ENCODE measurements at places on chromosomes 6 and 20.
A peak's percentile ranks its signal among the peaks of the same experiment; 100 is the strongest.

- no peaks in the 10 kb centered on the region for H3K4me1 ChIP-seq
- no peaks in the 10 kb centered on the region for H3K27me3 ChIP-seq
- no peak overlapping the region for H3K4me3 ChIP-seq
- no peak for DNase-seq
Measured at GRCh38 chr6:94636780-94637385, 940.5 kb upstream of the MANEA start.

GRCh38 chr20:20820785-20821483, 108.5 kb upstream of the RALGAPA2 start:
- no peak overlapping the region for H3K27ac ChIP-seq
- H3K36me3 ChIP-seq: no peaks in the 10 kb centered on the region
- no peak for DNase-seq
- H3K27me3 ChIP-seq: peaks cover 38% of the 10 kb centered on the region
- no peak overlapping the region for H3K4me3 ChIP-seq
- peaks cover 2% of the 10 kb centered on the region for H3K4me1 ChIP-seq

DNA sequence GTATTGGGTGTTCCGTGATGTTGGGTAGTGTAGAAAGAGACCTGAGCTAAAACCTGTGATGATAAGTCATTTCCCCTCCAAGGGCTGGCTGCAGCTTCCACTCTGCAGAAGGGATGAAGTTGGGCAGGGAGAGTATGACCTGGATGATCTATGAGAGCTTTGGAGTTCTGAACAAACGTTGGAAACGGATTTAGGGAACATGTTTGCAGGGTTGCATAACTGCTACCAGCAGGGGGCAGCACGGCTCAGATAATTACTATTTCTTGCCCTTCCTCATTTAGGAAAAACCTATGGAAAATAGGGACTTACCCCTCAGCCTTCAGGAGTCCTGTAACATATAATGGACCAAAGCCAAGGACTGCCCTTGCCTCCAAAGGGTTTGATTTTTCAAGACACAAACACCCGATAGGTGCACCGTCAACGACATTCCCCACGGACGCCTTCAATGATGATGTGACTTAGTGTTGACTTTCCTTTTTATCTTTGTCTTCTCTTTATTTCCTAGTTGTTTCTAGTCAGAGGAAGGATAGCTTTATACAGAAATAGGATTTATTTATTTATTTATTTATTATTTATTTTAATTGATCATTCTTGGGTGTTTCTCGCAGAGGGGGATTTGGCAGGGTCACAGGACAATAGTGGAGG, 164.9 kb upstream of the SASH1 start:
- H3K4me1 ChIP-seq: no peaks in the 10 kb centered on the region
- H3K27me3 ChIP-seq: peaks cover 13% of the 10 kb centered on the region
- H3K36me3 ChIP-seq: no peaks in the 10 kb centered on the region

- peak; percentile 34 for DNase-seq
- H3K36me3 ChIP-seq: no peaks in the 10 kb centered on the region
- H3K27me3 ChIP-seq: peaks cover 3% of the 10 kb centered on the region
- H3K4me3 ChIP-seq: no peak overlapping the region
- H3K4me1 ChIP-seq: peaks cover 19% of the 10 kb centered on the region
Measured at GRCh38 chr20:52494244-52494643, 302.7 kb upstream of the ZFP64 start.

- peak; percentile 64 for DNase-seq
- H3K4me3 ChIP-seq: no peak overlapping the region
- H3K27me3 ChIP-seq: peaks cover 70% of the 10 kb centered on the region
- no peaks in the 10 kb centered on the region for H3K4me1 ChIP-seq
- H3K36me3 ChIP-seq: no peaks in the 10 kb centered on the region
- H3K27ac ChIP-seq: no peak overlapping the region
Measured at GRCh38 chr20:57594092-57594951, 25.9 kb downstream of the ZBP1 start.

- no peak overlapping the region for H3K4me3 ChIP-seq
- DNase-seq: no peak
- H3K36me3 ChIP-seq: peaks cover 43% of the 10 kb centered on the region
- peak overlapping the region; percentile 46 for H3K27ac ChIP-seq
Measured at GRCh38 chr20:32445539-32446273, 87.6 kb downstream of the ASXL1 start.

- no peaks in the 10 kb centered on the region for H3K4me1 ChIP-seq
- H3K27ac ChIP-seq: no peak overlapping the region
- H3K4me3 ChIP-seq: no peak overlapping the region
- no peaks in the 10 kb centered on the region for H3K36me3 ChIP-seq
- DNase-seq: no peak
Measured at GRCh38 chr6:40623932-40624331, 36.8 kb upstream of the LRFN2 start.
